ENCODE measurements at places on chromosomes 16 and 17.

- DNase-seq: no peak
These were observed 10.8 kb upstream of the JPT2 start for GRCh38 chr16:1667271-1667670.

DNA sequence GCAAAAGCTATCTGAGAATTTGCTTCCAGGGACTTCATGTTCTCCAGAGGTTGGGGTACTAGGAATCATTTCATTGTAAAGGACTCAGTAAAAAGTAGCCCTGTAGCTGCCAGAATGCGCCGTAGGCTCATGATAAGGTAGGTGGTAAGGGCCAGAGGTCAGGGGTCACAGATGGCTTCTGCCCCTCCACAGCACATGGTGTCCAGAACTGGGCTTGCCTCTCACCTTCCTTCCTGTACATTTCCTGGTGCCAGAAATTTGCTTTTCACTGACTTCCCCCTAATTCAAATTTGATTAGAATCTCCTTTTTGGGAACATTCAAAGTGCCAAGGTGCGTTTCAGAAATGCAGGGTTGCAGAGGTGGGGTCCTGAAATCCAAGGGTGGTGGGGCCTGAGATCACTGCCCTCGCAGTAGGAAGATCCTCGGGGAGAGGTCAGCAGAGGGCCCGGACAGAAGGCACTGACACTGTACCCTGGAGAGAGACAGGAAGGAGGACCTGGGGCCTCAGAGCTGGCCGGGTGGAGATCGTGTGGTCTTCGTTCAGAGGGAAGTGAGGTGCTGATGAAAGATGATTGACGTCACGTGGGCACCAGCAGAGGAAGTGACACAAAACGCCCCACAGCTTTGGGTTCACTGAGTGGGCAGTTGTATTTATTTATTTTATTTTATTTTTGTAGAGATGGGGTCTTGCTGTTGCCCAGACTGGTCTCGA, 25.5 kb upstream of the METRNL start:
- DNase-seq: no peak

DNA sequence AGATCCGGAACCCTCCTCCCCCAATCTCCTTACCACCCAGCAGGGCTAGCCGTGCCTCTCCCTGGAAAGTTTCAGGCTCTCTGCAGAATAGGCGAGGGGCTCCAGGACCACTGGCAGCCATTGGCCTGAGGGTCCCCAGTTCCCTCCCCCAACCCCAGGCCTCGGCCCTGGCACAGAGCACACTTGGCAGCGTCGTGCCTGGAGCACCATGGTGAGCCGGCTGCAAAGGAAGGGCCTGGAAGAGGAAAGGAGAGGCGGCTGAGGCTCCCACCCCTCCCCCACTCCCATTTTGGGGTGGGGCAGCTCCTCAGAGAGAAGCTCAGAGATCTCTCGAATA, 369 bp upstream of the BTBD17 start:
- no peak for DNase-seq

DNA sequence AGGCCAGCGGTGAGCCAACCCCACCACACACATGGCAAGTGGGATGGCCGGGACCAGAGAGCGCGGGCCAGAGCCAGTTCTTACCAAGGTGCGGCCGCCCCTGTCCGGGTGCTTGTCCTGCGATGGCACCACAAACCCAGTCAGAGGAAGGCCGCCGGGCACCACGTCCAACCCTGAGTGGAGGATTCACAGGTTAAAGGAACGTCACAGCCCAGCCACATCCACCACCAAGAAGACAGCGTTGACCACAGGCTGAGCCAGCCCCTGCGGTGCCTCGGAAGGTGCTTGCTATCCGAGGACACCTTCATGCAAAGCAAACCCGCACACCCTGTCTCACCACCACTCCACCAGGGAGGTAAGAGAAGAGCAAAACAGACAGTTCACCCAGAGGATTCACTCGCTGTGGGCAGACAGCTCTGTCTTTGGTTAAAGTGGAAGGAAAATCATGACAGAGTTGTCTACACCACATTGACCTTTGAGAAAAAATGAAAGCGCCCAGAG, 15.8 kb downstream of the SLX4 start:
- DNase-seq: no peak

DNA sequence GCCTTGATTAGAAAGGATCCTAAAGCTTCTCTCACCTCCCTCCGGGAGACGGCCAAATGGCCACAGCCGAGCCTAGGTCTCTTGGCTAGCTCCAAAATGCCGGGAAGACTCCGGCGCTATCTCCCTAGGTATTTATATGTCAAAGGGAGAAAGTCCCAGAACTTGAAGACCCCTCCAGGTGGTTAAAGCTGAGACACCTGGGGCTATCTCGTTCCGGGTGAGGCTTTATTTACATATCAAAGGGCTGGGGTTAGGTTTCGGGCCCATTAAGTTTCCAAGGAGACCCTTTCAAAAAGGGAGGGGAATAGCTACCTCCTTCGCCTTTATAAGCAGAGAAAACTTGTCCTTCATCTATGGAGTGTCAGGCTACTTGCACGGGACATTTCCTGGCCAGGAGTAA, 70.9 kb upstream of the KIFC3 start:
- DNase-seq: no peak

GRCh38 chr16:54648575-54648974, 282.1 kb upstream of the IRX5 start:
- DNase-seq: no peak

GRCh38 chr17:17088086-17088485, 45.8 kb downstream of the MPRIP start:
- no peak for DNase-seq

GRCh38 chr16:86732621-86733295, 154.4 kb downstream of the FOXL1 start:
- DNase-seq: no peak

DNA sequence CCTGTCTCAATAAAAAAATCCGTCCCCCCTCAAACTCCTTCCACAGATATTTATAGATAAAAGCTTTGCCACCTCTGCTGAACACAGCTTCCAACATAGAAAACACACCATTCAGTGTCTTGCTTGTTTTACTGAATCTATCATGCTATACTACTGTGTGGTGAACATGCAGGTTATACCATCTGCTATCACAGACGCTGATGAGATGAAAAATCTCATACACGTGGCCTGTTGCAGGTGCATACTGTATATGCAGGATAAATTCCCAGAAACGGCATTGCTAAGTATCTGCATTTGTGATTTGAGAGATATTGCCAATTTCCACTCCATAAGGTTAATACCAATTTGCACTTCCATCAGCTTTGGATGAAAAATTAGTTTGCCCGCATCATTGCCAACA, 30.4 kb upstream of the IL34 start:
- no peak for DNase-seq

- no peak for DNase-seq
These were observed 3.1 kb upstream of the LIMD2 start for GRCh38 chr17:63703029-63703428.

- DNase-seq: no peak
These were observed 16.8 kb upstream of the ASGR2 start for GRCh38 chr17:7131423-7131791.

DNA sequence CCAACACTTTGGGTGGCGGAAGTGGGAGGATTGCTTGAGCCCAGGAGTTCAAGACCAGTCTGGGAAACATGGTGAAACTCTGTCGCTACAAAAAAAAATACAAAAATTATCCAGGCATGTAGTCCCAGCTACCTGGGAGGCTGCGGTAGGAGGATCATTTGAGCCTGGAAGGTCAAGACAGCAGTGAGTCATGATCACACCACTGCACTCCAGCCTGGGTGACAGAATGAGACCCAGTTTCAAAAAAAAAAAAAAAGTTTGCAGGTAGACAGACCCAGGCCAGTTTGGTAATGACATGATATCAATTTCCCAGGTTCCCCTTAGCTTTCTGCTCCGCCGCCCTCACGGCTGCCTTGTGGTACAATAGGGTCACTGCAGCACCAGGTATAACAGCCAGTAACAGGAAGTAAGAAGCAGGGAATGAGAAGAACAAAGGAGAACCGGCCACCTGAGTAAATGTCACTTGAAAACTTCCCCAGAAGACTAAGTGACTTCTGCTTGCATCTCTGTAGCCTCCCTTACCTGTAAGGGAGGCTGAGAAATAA, 201.2 kb upstream of the HSBP1 start:
- no peak for DNase-seq

DNA sequence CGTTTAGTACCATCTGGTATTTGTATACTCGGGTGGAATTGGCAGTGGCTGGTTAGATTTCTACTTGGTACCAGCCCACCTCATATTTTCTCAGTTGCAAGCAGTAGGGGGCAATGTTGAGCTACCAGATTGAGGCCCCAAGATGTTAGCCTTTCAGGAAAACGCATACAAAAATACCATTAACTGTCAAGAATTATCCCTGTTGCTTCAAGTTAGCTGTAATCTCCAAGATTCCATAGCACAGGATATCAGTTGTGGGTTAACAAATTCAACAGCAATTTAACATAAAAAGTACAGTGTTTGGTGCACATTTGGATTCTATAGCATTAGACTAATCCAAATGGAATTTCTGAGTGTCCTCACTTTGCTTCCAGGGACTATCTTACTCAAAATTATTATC, 188.2 kb downstream of the FTO start:
- peak; percentile 18 for DNase-seq

DNA sequence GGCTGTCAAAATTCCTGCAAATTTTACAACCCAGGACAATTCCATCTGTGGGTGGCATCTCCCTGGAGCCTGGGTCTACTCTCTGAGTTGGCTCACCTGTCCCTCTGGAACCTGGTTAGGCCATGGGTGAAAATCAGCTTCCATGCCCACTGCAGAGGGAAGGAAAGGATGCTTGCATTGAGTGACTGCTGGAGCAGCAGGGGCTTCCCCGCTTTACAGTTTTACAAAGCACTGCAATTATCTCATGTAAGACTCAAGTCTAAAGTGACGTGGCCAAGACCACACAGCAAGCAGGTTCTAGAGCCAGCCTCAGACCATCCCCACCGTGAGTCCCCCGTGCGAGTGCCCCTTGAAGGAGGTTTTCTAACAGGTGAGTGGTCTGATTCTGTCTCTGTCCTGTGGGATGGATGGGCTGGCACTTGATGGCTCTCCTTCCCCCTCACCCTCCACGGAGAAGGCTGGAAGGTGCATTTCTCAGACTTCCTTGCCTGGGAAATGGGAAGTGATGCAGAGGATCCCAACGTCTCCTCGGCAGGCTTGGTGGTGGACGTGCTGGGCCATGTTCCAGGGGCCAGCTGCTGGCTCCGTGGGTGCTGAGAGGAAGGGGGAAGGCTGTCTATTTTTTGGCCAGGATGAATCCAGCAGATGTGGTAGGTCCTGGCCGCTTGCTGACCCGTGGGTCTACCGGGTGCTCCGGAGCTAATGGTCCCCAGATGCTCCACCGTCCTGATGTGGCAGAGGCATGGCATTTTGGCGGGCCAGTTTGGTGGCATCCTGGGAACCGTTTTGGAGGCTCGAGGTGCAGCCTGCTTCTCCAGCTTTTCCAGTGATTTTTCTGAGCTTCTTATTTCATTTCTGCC, 26.3 kb upstream of the CBX4 start:
- no peak for DNase-seq

DNA sequence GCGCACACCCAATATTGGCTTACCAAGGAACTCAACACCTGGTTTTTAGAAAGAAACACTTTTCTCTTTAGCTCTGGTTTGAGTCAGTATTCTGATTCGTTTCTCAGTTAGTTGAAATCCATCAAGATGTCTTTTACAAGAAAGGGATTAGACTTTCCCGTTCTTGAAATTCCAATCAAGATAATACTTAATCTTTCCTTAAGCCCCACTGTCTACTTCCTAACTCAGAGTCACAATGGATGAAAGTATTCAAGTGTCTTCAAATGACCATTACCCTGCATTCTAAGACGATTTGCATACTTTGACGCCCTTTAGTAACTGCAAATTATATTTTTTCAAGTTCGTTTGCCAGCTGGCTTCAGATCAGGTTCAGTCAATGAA, 189.8 kb downstream of the USP22 start:
- DNase-seq: no peak

DNA sequence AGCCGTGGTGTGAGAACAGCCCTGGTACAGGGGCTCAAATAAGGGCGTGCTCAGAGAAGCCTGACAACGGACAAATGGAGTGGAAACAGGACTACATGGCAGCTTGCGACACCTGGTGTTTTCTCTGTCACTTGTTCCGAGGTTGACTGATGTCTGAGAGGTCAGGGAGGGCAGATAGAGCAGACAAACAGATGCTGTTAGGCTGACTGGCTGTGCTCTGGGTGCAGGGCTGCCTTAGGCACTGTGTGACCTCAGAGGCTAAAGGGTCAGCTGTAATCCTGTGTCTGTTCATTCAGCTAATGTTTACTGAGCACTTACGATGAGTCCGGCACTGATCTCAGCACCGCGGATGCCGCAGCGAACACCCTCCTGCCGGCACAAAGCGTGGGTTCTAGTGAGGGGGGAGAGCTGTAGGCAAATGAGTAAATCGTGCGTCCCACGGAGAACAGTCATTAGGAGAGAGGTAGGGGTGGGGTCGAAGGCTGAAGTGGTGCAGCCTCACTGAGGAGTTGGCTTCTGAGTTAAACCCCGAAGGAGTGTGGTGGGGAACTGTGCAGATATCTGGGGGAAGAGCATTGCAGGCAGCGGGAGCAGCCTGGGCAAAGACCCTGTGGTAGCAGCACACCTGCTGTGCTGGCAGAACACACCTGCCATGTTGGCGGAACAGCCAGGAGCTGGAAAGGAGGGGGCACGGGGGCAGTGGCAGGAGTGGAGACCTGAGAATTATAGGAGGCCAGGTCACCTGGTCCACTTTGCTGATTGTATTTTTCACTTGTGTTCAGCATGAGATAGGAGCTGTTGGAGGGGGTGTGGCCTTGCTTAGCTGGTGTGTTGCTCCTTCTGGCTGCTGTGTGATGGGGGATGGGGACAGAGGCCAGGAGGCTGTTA, 35.0 kb downstream of the GPT2 start:
- DNase-seq: no peak

DNA sequence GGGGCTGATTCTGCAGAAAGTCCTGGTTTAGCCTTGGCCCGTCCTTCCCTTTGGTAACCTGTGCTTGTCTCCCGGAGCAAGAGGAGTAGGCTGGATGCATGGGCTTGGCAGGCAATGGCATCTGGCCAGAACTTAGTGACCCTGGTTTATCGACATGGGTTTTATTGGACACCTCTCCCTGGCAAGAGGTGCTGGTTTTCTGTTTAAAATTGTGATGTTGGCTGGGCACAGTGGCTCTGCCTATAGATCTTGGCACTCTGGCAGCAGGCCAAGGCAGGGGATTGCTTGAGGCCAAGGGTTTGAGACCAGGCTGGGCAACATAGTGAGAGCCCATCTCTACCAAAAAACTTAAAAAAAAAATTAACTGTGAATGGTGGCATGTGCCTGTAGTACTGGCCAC, 31.2 kb downstream of the SLC12A3 start:
- DNase-seq: no peak

- no peak for DNase-seq
These were observed 481 bp downstream of the CNTROB start for GRCh38 chr17:7932483-7932891.

- no peak for DNase-seq
These were observed 48.2 kb upstream of the FOXJ1 start for GRCh38 chr17:76189247-76189646.

Measured in stimulated activated CD4-positive, alpha-beta T cell treated with anti-CD3 and anti-CD28 coated beads, TNF-alpha, amount 100 ng/mL, for 48 hours (primary cell).